ENCODE measurements at places on chromosomes 4 and X. TPM values are rescaled to one million over a fixed set of nuclear protein-coding genes. Genes with fewer than 3 reads are reported as not detected.

Gene CYSLTR1
- total RNA-seq = 5.5 TPM

Gene PRDM8
- 4.2 TPM for total RNA-seq

Gene SLITRK4
- 6.0 TPM for total RNA-seq

Gene BGN
- total RNA-seq = 164 TPM

Gene GJB1
- 22.4 TPM for total RNA-seq

Gene GLUD2
- total RNA-seq = 2.6 TPM

Gene GALNT7
- total RNA-seq = 25.6 TPM

Gene ZNF81
- 16.1 TPM for total RNA-seq

Gene BEX5
- total RNA-seq = 9.5 TPM

Gene LDOC1
- 49.0 TPM for total RNA-seq

Gene PRKG2
- 1.4 TPM for total RNA-seq

Gene RNF175
- 0.25 TPM for total RNA-seq
